ENCODE measurements at places on chromosomes 7 and 10.

DNA sequence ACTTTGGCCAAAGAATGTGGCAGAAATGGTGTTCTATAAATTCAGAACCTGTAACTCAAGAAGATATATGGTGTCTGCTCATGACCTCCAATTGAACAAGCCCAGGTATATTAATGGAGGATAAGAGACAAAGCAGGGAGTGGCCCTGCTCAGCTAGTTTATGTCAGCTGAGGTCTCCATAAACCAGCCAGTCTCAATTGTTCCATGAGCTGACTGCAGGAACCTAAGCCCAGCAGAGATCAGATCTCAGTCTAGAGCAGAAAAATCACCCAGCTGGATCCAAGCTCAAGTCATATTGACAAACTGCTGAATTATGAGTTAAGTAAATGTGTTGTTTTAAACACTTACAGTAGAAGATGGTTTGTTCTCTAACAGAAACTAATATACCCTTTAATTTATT is 105.5 kb upstream of the SGCE start:
- no peak for DNase-seq

DNA sequence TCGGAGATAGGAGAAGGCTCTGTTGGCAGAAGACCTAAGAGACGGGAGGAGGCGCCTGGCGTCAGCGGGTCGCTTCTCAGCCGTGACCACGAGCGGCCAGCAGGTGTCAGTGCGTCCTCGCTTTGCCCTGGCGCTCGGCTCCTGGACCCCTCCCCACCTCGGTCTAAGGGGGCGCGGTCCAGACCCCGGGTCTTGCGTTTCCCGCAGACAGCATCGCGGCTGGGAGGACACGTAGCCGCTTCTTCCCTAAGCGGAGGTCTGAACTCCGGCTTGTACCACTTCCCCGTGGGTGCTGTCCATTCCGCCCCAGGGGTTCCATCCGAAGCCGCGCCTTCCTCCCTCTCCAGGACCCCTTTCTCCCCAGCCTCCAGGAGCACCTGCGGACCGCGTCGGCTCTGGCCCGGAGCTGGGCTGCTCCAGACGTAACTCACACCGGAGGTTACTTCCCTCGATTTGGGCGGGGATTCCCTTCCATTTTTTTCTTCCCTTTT is 593 bp upstream of the ADRA2A start:
- DNase-seq = no peak

GRCh38 chr7:2779051-2779450 is 65.1 kb downstream of the GNA12 start:
- no peak for DNase-seq

DNA sequence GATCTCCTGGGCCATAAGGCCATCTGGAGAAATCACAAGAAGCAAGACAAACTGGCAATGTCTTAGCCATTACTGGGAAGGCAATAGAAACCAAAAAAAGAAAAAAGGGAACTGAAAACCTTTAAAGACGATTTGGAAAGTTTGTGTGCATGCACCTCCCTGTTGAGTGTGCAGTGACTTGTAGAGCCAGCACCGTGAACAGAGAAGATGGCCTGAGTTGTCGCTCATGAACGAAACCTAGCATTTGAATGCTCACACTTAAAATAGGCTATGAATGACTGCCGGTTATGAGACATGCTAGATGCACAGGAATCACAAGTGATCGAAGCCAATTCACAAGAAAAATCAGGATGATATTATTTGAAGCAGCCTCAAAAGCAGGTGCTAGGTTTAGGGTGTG is 151.3 kb upstream of the ADO start:
- no peak for DNase-seq
